Right atrium auricular region (tissue), 2 donors: ENCODE measurements at places on chromosomes 11 and 22. TPM values are rescaled to one million over a fixed set of nuclear protein-coding genes. Genes with fewer than 3 reads are reported as not detected.

- no peak for DNase-seq
- H3K36me3 ChIP-seq, result peaks cover 31% of the 10 kb centered on the region
- no peaks in the 10 kb centered on the region for H3K27me3 ChIP-seq
- peak overlapping the region; percentile 100 for H3K4me3 ChIP-seq
- H3K4me1 ChIP-seq, result peaks cover 30% of the 10 kb centered on the region
- H3K27ac ChIP-seq, result peak overlapping the region; percentile 94
Measured at GRCh38 chr11:65525546-65526480, 930 bp downstream of the SCYL1 start.

- no peaks in the 10 kb centered on the region for H3K36me3 ChIP-seq
- DNase-seq, result no peak
- H3K4me3 ChIP-seq, result no peak overlapping the region
- no peak overlapping the region for H3K27ac ChIP-seq
- H3K4me1 ChIP-seq, result no peaks in the 10 kb centered on the region
Measured at GRCh38 chr11:50333861-50334260, 301.2 kb downstream of the OR4C45 start.

Gene RCOR2
- total RNA-seq, result 0.90 TPM

Gene ENTHD1
- total RNA-seq, result not detected

DNA sequence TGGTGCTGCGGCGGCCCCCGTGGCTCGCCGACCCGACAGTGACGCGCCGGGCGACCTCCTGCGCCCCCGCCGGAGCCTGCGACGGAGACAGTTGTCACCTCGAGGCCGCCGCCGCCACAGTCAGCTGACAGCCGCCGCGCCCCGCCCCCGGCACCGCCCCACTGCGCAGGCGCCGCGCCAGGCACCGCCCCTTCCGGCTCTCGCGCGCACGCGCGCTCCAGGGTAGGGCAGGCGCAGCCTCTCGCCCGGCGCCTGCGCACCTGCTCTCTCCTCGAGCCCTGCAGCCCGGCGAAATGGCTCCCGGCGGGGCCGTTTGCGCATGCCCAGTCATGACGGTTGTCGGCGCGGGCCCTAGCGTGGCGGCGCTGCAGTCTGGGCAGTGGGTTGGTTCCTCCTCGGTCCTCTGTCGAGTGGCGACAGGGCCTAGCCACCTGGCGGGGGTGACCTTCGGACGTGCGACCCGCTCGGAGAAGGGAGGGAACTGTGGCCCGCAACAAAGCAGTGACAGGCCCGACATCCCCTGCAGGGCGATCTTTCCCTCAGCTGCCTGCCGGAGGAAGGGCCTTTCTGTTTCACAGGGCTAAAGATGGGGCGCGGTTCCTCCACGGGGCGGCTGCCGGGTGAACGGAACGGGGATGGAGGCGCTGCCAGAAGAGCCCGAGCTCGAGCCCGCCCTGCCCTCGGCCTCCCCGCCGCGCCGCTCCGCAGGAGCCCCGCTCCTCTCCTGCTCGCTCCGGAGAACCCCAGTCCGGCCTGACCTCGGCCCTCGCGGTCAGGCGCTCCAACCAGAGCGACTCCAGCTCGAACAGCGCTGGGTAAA is at the start of gene TOLLIP:
Gene TOLLIP (minus strand): TSS at position 135 of the 820 bp plus-strand sequence. CDS start 134 bp downstream, at position 1.
- H3K4me1 ChIP-seq, result no peaks in the 10 kb centered on the region
- H3K27me3 ChIP-seq, result no peaks in the 10 kb centered on the region
- H3K4me3 ChIP-seq, result peak within 1 kb of the TSS; percentile 91
- no peaks in the 10 kb centered on the region for H3K36me3 ChIP-seq
- peak; percentile 95 for DNase-seq
